Stimulated activated CD4-positive, alpha-beta T cell treated with anti-CD3 and anti-CD28 coated beads, Interleukin-15, amount 100 ng/mL, for 24 hours (primary cell): ENCODE measurements at places on chromosomes 3 and 15.

- DNase-seq: peak; percentile 41
Measured at GRCh38 chr3:186511245-186511644, 32.9 kb downstream of the CRYGS start.

DNA sequence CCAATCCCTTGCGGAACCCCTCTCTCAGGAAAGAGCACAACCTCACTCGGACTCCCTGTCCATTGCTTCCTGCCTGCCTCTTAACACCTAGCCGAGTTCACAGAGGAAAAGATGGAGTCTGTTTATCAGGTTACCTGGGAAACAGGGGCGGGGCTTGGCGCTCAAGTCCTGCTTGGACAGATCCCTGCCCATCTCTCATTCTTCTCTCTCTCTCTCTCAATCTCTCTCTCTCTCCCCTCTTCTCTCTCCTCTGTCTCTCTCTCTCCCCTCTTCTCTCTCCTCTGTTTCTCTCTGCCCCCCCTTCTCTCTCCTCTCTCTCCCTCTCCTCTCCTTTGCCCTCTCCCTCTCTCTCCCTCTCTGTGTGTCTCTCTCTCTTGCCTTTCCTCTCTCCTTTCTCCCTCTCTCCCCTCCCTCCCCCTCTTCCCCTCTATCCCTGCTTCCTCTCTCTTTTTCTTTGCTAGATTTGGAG, at the start of gene EFHB:
TSS of gene EFHB (minus strand) at position 120 of the 469 bp plus-strand sequence. CDS start 199 bp downstream, outside the sequence.
- peak; percentile 42 for DNase-seq

GRCh38 chr3:29465836-29466235, 185.0 kb downstream of the RBMS3 start:
- no peak for DNase-seq

DNA sequence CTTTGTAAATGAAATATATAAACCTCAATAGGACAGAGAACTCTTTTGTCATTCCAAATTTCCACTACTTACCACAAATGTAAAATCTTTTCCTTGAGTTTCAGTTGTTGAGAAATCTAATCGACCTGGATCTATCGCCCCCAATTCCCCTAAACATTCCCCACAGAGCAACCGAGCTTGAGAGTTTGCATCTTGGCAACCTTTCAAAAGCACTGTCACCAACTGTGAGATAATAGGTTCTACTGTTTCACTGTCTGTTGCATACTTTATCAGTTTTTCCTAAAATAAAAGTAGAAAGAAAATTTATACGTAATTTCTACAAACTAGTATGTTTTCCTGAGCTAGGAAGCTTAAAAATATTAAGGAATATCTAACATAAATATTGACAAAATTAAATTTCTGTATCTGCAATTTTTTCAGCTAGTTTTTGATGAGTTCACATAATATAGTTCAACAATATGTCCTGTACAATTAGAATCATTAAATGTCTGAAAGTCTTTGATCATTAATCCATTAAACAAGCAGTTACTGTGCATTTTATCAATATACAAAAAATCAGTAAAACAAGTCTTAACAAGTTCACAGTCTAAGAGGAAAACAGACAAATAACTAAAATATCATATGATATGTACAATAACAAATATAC, 54.5 kb downstream of the ATR start:
- DNase-seq: no peak
